ENCODE measurements at places on chromosomes 7 and 10. TPM values are rescaled to one million over a fixed set of nuclear protein-coding genes. Genes with fewer than 3 reads are reported as not detected.

The CEP55 gene
- total RNA-seq = 7.3 TPM

The CALML5 gene
- 3.3 TPM for total RNA-seq

The GIMAP8 gene
- 7.5 TPM for total RNA-seq

The OR13A1 gene
- total RNA-seq = not detected

The MBL2 gene
- not detected for total RNA-seq

The HGF gene
- total RNA-seq = 10.9 TPM

The ADRA2A gene
- total RNA-seq = 4.9 TPM

The NSUN6 gene
- 50.0 TPM for total RNA-seq

The CRHR2 gene
- 0.60 TPM for total RNA-seq

The PIP gene
- not detected for total RNA-seq

The KLF14 gene
- 0.16 TPM for total RNA-seq

The HMX2 gene
- not detected for total RNA-seq

The SPDYE11 gene
- not detected for total RNA-seq

The LFNG gene
- total RNA-seq = 42.2 TPM

The GPR85 gene
- 26.8 TPM for total RNA-seq

The AKR1C2 gene
- 10.4 TPM for total RNA-seq

The CHCHD1 gene
- 12.4 TPM for total RNA-seq

The RPP38 gene
- 11.1 TPM for total RNA-seq

The CALCR gene
- 0.38 TPM for total RNA-seq

The CNNM2 gene
- total RNA-seq = 29.4 TPM

The ENTPD7 gene
- total RNA-seq = 16.7 TPM

The PIP4K2A gene
- total RNA-seq = 24.7 TPM

The NXPH1 gene
- 1.6 TPM for total RNA-seq

The LAMB1 gene
- 206 TPM for total RNA-seq

The CNPY1 gene
- not detected for total RNA-seq

The LOXL4 gene
- total RNA-seq = 7.9 TPM

The TUBAL3 gene
- 0.49 TPM for total RNA-seq

The CYP26C1 gene
- 0.38 TPM for total RNA-seq

The TFR2 gene
- 6.2 TPM for total RNA-seq

The GDF10 gene
- total RNA-seq = 10.0 TPM
